H1 (cell line): ENCODE measurements at places on chromosomes 2 and 18. TPM values are rescaled to one million over a fixed set of nuclear protein-coding genes. Genes with fewer than 3 reads are reported as not detected.

TMEM17 gene
- 0.69 and 0.99 TPM in 2 replicates for total RNA-seq

DNA sequence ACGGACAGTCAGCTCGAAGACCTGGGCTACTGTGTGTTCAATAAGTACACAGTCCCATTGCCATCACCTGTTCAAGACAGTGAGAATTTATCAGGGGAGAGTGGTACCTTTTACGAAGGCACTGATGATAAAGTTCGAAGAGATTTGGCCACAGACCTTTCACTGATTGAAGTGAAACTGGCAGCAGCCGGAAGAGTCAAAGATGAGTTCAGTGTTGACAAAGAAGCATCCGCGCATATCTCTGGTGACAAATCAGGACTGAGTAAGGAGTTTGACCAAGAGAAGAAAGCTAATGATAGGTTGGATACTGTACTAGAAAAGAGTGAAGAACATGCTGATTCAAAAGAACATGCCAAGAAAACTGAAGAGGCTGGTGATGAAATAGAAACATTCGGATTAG, 76.9 kb upstream of the UNC80 start:
- DNase-seq = no peak

DNA sequence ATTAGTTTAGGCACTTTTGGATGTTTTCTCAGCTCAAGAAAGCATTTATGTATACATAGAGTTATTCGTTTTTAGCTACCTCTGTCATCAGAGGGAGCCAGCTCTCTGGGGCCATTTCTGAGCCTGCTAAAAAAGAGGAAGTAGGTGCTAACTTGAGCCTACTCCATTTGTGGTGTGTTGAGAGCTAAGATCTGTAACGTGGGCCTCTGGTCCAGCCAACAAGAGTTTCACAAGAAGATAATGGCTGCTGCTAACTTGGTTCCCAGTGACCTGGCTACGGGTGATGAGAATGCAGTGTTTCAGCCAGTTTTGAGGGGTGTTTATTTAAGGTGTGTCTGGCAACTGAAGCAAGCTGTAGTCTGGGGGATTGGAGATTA, 182.5 kb downstream of the PRKCE start:
- no peak for DNase-seq

- DNase-seq = no peak
Measured at GRCh38 chr2:185787227-185788145, 48.9 kb downstream of the FSIP2 start.

EMILIN1 gene
- total RNA-seq = 2.9 and 3.0 TPM in 2 replicates

- DNase-seq = no peak
Measured at GRCh38 chr2:219073413-219074129, 12.8 kb upstream of the IHH start.

GRCh38 chr2:68744366-68744912, 9.8 kb downstream of the ARHGAP25 start:
- DNase-seq = peak; percentile 26

GRCh38 chr2:182148344-182148743, 162.7 kb downstream of the PPP1R1C start:
- DNase-seq = no peak

DNA sequence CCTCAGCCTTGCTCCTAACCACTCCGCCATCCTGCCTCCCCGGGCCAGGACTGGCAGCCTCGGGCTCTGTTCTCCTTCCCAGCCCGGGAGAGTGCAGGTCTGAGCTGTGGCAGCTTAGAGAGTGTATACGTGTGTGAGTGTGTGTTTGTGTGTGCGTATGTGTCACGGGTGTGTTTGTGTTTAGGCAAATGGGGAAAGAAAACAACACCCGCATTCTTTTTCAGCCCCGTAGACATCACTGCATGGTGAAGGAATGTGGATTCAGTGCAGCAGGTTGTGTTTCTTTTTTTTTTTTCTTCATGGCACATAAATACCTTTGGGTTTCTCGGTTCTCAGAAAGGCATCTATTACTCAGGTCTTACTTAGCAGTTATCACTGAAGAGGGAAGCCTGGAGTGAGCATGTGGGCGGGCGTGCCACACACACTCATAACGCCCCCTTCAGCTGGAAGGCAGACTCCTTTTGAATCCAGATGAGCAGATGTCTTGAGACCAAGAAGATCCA, 44.2 kb downstream of the GLI2 start:
- DNase-seq = no peak

TPO gene
- total RNA-seq = not detected in 2 replicates

DNA sequence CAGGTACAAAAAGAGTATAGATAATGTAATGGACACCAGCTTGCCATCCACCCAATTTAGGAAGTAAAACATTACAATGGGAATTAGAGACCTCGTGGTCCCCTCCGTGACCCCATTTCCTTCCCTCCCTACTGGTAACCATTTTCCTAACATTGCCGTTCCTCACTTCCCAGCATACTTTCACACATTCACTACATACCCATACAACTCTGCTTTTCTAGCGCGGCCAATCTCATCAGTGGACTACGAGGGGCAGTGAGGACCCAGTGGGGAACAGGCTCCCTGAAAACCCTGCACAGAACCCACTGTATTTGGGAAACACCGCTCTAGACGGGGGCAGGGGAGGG, 1.1 kb downstream of the ENOSF1 start:
- peak; percentile 45 for DNase-seq

- DNase-seq = no peak
Measured at GRCh38 chr2:17969661-17970060, 91.2 kb downstream of the KCNS3 start.

COL4A3 gene
- total RNA-seq = 0.17 and 0.34 TPM in 2 replicates

DNA sequence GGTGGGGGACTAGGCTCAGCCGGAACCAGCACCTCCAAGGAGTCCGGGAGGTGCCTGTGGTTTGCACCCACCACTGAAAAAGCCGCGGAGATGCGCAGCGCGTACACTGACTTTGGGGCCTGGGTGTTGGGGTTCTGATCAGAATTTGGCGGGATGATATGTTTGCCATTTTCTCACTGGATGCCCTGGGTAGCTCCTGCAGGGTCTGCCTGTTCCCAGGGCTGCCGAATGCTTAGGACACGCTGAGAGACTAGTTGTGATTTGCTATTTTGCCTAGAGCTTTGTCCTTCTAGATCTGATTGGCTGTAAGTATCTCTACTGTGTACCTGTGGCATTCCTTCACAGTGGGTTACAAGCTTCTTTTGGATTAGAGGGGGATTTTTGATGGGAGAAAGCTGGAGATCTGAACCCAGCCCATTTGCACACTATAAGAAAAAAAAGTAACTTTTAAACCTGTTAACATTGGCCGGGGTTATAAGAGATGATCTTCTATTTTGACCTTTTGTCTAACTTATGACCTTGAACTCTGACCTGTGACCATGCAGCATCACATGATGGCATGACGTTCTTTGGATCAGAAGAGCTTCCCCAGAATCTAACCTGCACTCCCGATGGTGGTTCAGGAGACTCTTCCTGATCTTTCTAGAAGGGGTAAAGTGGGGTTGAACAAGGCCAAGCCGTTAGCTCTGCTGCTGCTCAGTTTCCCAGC, 1.6 kb downstream of the KCNE4 start:
- DNase-seq = no peak

GRCh38 chr2:28364610-28365009, 28.0 kb upstream of the FOSL2 start:
- no peak for DNase-seq

DNA sequence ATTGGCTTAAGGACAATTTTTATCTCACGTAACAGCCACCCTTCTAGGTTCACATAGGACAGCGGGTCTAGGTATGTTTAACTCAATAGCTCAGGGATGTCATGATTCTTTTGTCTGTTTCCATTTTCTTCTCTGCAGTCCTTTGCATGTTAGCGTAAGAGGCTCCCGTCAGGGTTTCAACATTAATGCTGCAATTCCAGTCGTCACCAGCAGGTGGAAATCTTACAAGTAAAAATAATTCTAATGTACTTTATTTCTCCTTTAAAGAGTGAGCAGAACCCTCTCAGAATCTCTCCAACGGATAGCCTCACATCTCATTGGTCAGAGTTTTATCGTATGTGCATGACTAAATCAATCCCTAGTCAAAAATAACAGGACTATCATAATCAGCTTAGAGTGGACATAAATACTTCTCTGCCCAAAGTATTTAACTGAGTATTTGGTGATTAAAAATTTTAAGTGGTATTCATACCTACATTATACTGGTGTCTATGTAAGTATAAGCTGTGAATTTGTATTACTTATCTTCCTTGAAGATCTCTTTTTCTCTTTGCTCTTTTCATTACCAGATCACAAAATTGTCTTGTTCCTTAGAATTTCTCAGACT, 487.2 kb upstream of the GCFC2 start:
- peak; percentile 60 for DNase-seq

DNA sequence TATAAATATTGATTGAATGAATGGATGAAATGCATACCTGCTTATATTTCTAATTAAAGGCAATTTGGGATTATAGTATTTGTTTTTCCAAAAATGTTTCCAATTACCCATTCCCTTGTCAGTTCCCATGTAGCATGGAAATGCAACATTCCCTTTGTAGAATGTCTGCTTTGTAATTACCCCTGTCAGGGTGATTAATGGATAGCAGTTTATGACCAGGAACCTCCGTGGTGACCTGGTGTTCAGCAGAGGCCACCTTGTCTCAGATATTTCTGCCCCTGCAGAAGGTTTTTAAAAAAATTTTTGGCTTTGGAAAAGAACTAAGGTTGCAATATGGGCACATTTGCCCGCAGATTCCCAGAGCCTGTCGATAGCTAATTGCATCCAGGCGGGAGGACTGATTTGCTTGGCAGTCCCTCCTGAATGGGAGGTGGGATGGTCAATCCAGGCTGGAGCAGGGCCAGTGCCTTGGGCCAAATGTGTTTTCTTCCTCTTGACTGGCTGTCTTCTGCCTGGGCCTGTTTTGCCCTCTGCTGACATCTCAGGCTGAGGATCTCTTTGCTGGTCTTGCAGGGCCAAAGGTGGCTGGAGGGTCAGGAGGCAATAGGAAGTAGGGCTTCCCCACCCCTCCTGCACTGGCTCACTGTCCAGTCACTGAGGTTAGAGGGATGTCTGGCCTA, 82.1 kb downstream of the TMEM182 start:
- DNase-seq = no peak

DNA sequence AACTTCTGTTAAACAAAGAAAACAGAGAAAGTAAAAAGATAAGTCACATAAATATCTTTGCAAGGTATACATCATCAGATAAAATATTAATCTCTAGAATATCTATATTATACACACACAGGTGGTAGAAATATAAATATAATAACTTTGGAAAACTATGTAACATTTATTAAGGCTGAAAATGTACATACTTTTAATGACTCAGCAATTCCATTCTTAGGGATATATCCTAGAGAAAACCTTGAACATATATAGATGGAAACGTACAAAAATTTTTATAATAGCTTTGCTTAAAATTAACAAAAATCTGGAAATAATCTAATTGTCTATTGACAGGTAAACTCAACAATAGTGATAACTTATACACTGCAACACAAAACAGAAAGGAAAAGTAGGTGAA, 381.3 kb downstream of the GPD2 start:
- DNase-seq = no peak

GRCh38 chr2:69469375-69469774, 32.1 kb upstream of the NFU1 start:
- no peak for DNase-seq

- DNase-seq = no peak
Measured at GRCh38 chr2:43701111-43701510, 24.9 kb upstream of the C1GALT1C1L start.

DNA sequence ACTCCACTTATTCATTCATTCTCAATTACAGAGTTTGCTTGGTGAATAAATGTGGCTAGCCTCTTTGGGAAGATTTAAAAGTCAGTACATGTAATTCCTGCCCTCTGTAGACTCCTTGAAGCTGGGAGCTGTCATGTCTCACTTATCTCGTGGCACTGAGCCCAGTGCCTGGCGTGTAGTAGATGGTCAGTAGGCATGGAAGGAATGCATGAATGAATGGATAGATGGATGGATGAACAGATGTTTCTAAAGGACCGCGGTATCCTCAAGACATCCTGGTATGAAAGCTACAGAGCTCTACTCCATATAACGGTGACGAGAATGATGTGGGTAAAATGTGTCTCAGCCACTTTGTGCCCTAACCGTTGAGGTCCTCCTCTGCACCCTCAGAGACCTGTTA, 83.0 kb downstream of the MARCO start:
- no peak for DNase-seq

DNA sequence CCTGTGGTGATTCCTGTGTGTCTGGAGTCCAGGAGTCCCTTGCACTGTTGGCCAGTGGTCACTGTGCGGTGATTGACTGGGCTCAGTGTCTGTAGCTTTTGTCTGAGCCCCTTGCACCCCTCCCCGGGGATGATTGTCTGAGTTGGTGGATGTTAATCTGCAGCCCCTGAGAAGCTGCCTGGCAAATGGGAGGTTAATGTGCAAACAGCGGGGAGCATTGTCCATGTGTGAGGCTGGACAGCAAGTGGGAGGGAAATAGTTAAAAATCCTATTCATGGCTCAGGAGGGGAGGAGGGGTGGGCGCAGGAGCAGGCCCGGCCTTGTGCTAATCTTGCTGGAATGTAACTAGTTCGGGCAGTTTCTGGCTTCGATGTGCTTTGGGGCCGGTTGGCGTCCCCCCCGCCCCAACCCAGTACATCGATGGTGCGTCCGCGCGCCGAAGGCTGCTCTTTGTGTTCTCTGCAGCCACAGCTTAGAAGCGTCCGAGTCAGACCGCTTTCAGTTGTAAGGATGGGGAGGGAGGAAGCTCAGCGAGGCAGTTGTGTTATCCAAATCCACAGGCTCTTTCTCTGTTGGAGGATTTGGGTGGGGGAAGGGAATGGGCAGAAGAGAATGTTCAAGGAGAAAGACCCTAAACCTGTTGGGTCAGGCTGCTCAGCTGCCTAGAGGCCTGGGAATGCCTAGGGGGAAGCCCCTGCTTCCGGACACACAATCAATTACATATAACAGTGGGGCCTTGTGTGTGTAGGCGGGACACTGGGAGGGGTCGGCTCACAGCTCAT, 71.8 kb downstream of the TGOLN2 start:
- peak; percentile 81 for DNase-seq

DNA sequence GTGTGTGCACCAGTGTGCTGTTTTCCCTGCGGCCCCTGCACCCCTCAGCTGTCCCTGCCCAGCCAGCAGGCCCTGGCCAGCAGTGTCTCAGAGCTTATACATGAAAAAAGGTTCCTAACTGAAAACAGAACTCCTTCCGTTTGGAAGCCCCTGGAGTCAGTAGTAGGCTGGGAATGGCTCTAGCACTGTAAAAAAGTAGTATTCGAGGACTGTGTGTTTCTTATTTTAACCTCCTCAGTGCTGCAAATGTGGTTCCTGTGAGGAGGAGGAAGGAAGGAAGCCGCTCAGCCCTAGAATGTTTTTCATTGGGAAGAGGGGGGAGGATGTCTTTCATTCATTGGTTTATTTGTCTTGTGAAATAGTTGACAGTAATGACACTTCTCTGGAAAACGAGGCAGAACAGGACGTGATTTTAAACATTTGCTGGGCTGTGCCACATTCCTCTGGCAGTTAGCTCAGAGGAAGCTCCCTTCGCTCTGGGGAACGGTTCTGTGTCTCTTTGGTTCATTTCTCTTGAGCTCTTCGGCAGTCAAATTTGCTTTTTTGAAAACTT, 103.5 kb downstream of the SPTBN1 start:
- DNase-seq = no peak
